ENCODE measurements at places on chromosomes 4 and X. TPM values are rescaled to one million over a fixed set of nuclear protein-coding genes. Genes with fewer than 3 reads are reported as not detected.

- DNase-seq = no peak
These were observed 306.9 kb upstream of the ARSJ start for GRCh38 chr4:114286262-114286810.

- no peak for DNase-seq
These were observed 7.8 kb upstream of the RTL5 start for GRCh38 chrX:72139538-72139937.

- no peak for DNase-seq
These were observed 15.4 kb upstream of the TBC1D19 start for GRCh38 chr4:26568446-26568994.

GRCh38 chr4:128608006-128608405, 201.5 kb upstream of the JADE1 start:
- DNase-seq = no peak

- no peak for DNase-seq
These were observed 73.8 kb upstream of the FREM3 start for GRCh38 chr4:143773998-143774895.

GRCh38 chr4:119933606-119934005, 133.0 kb downstream of the MAD2L1 start:
- no peak for DNase-seq

GRCh38 chrX:54415534-54416350, 24.5 kb upstream of the TSR2 start:
- no peak for DNase-seq

DNA sequence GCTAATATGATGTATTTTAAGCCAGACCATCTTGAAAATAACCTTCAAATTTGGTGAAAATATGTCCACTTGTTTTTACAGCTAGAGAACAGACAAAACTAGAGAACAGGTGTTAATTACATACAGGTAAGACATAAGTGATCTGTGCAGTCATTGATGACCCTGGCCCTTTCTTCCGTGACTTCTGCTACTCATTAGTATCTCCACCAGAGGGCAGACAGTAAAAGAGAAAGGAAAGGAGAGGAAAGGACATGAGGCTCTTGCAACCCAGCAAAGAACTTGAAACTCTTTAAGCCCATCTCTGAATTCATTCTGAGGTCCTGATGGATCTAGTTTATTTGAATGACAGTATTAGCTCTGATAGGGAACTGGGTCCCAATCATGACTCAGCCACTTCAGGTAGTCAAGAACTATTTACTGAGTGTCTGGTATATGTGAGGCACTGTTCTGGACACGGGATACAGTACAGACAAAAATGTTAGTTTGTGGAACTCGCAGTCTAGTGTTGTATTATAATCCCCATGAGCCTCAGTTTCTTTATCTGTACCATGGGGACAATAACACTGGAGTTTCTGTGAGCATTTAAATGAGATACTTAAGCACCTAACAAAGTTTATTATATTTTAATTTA, 121.0 kb upstream of the TEX13D start:
- DNase-seq = no peak

DNA sequence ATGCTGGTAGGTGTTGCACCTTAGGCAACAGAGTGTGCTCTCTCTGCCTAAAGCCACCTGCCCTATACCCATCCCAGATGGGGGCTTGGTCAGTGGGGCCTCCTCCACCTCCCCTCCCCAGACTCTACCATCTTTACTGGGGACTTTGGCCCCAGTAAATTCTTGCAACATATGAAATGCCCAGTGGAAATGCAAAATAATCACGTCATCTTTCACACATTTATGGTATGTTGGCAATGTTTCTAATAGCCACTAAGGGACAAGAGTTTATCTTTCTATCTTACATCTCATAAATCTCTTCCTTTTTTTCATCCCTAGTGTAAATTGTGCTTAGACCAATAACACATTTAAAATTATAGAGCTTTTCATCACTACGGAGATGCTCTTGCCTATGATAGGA, 103.0 kb upstream of the MAML3 start:
- no peak for DNase-seq

DNA sequence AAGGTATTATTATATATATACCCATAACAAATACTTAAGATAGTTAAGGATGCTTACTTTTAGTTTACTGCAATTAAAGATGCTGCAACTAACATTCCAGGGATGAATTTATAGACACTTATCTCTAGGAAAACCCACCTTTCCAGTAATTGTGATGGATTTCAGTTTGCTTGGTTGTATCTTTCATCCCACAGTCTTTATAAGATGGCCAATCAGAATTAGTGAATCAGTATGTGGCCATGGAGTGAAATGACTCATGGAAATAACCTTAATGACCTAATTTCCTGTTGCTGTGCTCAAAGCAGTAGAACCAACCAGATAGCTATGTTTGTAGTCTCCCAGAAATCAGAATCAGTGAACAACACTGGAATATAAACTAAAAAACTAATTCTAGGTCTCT, 26.4 kb downstream of the MOSPD2 start:
- no peak for DNase-seq

GRCh38 chr4:153619811-153620210, 64.3 kb upstream of the TLR2 start:
- no peak for DNase-seq

RNF175 gene
- 2.8 TPM for polyA plus RNA-seq

DTHD1 gene
- 0.12 TPM for polyA plus RNA-seq

YIPF7 gene
- not detected for polyA plus RNA-seq

NPNT gene
- polyA plus RNA-seq = 5.9 TPM

IQCM gene
- polyA plus RNA-seq = not detected

RAB39B gene
- polyA plus RNA-seq = 10.9 TPM

RASL11B gene
- 9.4 TPM for polyA plus RNA-seq

All from brain (organoid and tissue), 16 donors.